ENCODE measurements at places on chromosomes 7 and 10.
A peak's percentile ranks its signal among the peaks of the same experiment; 100 is the strongest.

- no peak for DNase-seq
These were observed 11.3 kb downstream of the C10orf105 start for GRCh38 chr10:71708301-71708703.

DNA sequence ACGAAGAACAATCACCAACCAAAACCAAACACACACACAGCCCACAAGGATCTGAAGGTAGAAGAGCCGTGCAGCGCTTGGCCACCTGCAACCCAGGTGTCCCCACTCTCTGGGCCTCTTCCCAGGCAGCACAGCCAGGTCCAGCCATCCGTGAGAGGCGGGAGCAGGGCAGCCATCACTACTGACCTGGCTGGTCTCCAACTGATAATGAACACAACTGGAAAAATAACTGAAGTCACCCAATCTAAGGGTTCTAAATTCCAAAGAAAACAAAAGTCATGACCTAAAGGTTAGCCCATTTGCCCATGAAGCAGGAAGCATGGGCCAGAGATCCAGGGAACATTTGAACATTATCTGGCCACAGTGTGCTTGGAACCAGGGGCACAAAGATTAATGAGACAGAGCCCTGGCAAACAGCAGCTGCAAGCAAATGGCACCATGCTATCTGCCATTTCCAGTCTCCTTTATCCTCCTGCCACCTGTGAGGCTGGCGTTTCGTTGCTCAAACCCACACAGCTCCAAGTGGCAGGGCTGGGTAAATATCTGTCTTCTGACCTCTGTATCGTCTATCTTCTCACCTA is 207.9 kb downstream of the TNS3 start:
- no peak for DNase-seq

DNA sequence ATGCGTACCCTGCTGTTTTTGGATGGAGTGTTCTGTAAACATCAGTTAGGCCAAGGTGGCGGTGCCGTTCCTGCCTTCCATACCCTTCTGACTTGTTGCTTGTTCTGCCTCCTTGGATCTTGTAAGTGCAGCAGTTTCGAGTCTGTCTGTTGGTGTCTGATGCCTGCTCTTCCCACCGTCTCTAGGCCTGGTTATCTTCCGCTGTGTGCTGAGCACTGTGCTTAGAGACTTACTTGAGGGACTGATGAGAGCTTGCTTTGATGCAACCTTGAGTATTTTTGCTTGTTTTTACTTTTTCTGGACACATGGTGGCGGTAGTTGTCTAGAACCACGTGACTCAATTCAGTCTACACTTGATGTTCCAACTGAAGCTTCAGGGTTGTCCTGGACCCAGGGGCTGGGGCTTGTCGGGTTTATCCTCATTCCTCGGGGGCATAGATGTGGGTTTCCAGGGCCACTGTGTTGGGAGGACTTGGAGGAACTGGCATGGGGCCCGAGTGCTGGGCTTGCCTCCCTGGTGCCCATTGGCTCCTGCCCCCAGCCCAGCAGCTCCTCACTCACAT is 14.4 kb upstream of the SPRN start:
- DNase-seq = no peak

GRCh38 chr7:128710481-128710880 is 28.7 kb upstream of the CALU start:
- DNase-seq = peak; percentile 59

GRCh38 chr10:116083226-116083762 is 189.7 kb downstream of the GFRA1 start:
- DNase-seq = no peak

DNA sequence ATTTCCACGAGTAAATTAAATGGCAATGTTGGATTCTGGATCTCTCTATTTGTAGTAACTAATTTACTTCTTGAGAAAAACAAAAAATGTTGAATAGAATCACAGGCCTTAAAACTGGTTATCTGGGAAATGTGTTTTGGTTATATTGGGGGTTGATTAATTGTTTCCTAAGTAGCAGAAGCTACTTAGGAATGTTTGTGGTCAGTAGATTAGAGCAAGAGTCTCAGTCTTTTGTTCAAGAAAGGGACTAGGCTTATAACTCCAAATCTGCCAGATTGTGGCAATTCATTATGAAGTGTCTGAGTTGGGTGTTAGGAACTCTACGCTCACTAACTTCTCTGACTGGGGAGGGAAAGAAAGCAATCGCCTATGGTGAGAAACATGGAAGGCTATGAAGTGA is 244.3 kb upstream of the PHYHIPL start:
- peak; percentile 85 for DNase-seq

GRCh38 chr10:93221171-93221496 is 147.4 kb downstream of the CYP26A1 start:
- no peak for DNase-seq

GRCh38 chr10:128855618-128856428 is 611.2 kb upstream of the MGMT start:
- DNase-seq = no peak

- DNase-seq = no peak
These were observed 163.2 kb downstream of the ADAM12 start for GRCh38 chr10:126224967-126225671.

DNA sequence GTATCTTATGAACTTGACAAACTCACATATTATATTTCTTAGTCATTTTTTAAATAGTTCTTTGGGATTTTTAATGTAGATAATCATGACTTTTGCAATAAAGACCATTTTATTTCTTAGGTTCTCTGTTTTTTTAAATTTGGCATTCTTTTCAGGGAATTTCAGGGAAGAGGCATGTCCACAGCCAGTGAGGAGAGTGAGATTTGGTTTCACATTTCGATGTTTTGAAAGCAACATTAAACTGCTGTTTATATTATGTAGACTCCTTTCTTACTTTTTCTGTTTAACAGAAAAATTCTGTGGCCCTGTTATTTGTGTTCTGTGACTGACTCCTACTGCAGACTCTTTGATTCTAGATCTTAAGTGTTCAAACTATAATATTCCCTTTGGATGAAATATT is 153.7 kb downstream of the FAM107B start:
- DNase-seq = no peak

DNA sequence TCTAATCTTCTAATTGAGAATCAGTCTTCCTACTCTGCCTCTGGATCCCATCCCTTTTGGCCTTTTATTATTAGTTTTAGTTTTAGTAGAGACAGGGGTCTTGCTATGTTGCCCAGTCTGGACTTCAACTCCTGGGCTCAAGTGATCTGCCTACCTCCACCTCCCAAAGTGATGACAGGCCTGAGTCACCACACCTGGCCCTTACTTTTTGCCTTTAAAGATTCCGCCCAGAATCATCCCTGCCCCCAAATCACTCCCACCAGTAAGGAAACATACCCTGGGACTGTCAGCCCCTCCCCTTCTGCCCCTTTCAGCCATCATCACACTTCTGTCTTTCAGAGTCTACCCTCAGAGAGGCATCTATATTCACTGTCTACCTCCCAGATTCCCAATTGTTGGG is 18.7 kb downstream of the KPNA7 start:
- no peak for DNase-seq

DNA sequence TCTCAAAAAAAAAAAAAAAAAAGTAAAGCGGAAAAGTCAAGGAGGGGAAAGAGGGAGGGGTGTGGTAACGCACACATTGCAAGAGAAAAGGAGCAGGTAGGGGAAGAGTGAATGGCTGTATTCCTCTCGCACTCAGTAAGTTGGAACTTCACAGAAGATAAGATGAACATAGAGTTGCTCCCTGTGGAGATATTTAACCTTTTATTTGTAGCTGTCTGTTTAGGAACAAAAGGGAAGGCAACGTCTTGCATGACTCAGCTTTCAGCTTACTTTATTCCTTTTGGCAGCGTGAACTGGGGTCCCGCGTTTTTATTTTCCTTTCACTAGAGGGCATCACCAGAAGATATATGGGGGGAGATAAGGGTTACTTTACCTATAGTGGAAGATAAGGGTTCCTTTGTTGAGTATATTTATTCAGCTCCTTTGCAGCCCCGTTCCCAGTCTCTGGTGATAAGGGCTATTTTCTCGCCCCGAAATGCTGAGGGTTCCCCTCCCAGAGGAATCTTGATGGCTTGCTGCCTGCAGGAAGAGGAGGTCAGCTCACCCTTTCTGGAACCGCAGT is 78.5 kb downstream of the APBB1IP start:
- no peak for DNase-seq

DNA sequence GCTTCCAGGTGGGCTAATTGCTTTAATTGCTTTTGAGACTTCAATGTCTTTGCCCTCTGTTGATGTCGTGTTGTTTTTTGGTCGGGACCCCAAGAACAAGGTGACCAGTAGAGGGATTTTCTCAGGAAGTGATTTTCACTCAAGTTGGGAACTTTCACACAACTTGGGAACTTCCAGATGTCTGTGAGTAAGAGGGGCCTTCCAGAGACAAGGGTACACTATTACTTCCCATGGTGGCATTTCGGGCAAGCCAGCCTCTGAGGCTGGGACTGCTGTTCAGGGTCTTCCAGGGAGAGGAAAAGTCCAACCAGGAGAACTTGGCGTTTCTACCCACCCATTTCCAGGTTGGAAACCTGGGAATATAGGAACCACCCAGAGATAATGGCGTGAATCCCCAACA is 170.0 kb upstream of the CDCA7L start:
- no peak for DNase-seq

- no peak for DNase-seq
These were observed 87.8 kb downstream of the CREB5 start for GRCh38 chr7:28500138-28500537.

GRCh38 chr10:15943426-15943825 is 83.1 kb upstream of the MINDY3 start:
- DNase-seq = no peak

GRCh38 chr10:113422371-113422770 is 130.5 kb upstream of the HABP2 start:
- no peak for DNase-seq

GRCh38 chr10:60140651-60141632 is 234.6 kb upstream of the CCDC6 start:
- no peak for DNase-seq

DNA sequence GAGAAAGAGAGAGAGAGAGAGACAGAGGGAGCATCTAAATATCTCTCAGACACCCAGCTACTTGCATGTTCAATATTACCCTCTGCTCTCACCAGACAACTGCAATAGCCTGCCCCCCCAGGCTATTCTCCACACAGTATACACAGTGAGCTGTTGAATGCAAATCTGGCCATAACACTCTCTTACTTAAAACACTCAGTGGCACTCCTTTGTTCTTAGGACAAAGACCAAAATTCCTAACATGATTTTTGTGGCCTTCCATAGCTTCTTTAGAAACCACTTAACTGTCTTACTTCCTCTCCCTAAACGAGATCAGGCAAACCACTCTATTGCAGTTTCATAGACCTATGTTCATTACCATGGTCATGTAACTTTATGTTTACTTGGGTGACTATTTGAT is 903.6 kb upstream of the AUTS2 start:
- DNase-seq = peak; percentile 80

DNA sequence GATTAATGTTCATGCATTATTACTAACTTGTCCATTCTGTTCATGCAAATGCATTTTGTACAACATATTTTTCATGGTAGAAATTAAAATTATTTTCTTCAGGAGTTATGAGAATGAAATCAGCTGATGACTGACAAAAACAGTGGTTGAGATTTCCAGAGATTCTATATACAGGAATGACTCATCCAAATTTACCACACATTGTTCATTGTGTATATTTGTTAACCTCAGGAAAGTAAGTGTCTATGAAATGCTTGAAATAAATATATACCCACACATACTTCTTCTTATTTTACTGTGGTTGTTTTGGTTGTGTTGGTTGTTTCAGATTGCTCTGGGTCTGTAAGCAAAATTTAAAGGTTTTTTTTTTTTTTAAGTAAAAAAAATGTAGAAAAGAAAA is 108.1 kb upstream of the SP8 start:
- no peak for DNase-seq

DNA sequence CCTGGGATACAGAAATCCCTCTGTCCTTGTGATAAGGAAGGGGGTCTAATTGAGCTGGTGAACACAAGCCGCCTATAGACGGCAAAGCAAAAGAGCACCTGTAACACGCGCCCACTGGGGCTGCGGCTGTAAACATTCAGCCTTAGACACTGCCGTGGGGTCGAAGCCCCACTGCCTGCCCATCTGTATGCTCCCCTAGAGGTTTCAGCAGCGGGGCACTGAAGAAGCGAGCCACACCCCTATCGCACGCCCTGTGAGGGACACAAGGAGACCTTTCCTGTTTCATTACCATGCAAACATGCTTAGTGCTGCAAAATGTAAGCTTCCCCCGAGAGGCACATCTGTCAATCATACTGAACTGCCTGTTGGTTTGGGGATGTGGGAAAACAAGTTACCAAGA is 82.1 kb downstream of the NRP1 start:
- DNase-seq = no peak

DNA sequence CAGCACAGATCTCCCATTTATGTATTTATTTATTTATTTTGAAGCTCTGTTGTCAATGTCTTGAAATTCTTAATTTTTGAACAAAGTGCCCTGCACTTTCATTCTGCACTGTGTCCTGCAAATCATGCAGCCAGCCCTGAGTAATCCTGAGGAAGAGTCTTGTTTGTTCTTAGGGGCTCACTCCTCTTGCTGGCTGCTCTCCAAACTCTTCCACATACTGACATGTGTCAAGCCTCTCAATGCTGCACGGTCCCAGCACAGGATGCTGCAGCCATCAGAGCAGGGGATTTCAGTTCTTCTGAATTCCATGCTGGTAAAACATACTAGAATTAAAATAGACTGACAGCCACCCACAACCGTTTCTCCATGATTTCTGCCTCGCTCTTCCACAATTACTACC is 207.2 kb downstream of the PARD3 start:
- no peak for DNase-seq

DNA sequence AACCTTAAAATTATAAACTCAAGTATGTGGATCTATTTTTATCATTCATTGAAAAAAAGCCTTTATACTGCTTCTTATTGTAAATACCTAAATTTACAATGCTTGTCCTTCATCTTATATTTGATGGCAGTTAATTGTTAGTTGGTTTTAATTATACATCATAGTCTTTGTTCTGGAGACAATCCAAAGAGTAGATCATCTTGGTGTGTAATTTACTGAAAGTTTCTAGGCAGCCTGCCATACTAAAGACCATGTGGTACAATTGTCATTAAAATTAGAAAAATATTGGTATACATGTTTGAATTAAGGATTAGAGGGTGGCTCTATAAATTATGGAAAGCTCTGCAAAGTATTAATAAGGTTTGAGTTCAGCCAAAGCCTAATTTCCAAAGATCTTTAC is 231.4 kb downstream of the KCND2 start:
- DNase-seq = no peak

DNA sequence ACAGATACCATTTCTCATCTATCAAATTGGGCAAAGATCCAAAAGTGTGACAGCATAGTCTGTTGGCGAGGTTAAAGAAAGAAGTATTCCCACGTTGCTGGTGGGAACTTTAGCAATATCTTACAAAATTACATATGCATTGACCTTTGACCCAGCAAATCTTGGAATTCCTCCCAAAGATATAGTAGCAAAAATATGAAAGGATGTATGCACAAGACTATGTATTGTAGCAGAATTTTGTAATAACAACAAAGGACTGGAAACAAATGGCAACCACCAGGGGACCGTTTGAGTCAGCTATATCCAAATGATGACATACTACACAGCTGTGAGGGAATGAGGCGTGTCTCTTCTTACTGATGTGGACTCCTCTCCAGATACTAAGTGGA is 50.2 kb downstream of the KCNH2 start:
- no peak for DNase-seq

GRCh38 chr7:149266451-149266850 is 4.5 kb downstream of the ZNF783 start:
- DNase-seq = no peak

Measured in AG10803 (cell line).